ENCODE measurements at places on chromosomes 16 and 17.

GRCh38 chr16:46932802-46933201, 40.7 kb downstream of the DNAJA2 start:
- DNase-seq, result no peak

GRCh38 chr17:82007495-82008257, 15.0 kb downstream of the CENPX start:
- DNase-seq, result no peak

DNA sequence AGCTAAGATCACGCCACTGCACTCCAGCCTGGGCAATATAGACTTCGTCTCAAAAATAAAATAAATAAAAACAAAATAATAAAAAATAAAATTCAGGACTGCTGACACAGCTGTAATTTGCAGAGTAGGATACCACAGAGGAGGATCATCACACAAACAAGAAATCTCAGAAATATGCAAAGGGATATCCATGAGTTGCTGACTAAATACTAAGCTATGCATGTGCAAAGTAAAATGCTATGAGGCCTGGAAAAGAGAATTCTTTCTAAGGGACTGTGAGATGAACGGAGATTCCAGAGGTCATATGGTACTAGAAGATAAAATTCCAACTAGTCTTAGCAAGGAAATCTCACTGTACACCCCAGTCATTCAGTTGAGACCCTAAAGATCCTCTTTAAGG, 74.8 kb downstream of the SLC39A11 start:
- no peak for DNase-seq

DNA sequence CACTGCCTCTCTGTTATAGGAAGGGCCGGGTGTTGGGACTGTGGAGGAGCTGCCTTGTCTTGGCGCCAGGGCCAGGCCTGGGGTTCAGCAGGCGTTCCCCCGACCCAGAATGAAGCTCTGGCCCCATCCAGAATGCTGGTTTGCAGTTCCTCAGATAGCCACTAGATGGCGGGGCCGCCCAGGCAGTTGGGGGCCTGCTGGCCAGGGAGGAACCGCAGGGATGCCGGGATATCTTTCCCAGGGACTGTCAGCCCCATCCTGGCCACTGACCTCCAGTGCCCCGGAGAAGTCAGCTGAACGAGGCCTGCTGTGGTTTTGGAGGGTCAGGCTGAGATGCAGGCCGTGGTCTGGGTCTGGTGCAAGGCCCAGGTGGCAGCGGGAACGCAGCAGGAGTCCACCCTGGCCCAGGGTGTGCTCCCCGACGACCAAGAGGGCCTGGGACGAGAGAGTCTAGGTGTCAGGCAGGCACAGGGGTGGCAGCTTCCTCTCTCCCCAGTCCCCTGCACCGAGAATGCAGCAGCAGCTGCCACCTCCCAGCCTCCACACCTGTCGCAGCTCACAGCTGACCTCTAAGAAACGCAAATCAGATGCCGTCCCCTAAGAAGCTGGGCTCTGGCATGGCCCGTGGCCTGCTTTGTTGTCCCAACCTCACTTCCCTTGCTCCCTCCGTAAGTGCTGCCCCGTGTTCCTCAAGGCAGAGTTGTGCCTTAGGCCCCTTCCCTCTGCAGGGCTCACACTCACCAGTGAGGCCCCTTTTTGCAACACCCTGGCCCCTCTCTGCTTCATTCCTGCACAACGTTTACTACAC, 51.2 kb downstream of the RMI2 start:
- peak; percentile 57 for DNase-seq

GRCh38 chr17:59456428-59456827, 109.0 kb upstream of the DHX40 start:
- DNase-seq, result no peak

DNA sequence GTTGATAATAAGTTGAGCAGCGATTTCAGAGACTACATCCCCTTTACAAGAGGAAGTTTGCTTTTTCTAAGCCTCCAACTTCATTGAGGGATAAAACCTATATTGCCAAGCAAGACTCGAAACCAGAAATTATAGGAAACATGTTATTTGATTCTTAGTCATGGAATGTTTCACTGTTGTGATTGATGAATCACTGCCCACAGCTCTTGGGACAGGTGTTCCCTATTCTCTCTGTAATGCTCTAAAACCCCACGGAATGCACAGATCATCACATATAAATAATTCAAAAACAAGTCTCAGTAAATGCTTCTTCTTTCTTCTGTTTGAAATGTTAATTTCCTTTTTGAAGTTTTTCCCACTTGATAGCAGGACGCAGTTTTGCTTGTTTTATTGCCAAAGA, 809.5 kb upstream of the GOT2 start:
- no peak for DNase-seq

- DNase-seq, result no peak
Measured at GRCh38 chr17:69335058-69335457, 8.1 kb upstream of the ABCA5 start.

- no peak for DNase-seq
Measured at GRCh38 chr16:3938471-3938842, 57.9 kb upstream of the CREBBP start.

GRCh38 chr16:46996391-46996790, 22.9 kb upstream of the DNAJA2 start:
- DNase-seq, result no peak

- no peak for DNase-seq
Measured at GRCh38 chr17:16314859-16315258, 38.4 kb downstream of the CENPV start.

GRCh38 chr16:2460391-2460713, 443 bp downstream of the TEDC2 start:
- DNase-seq, result no peak

- no peak for DNase-seq
Measured at GRCh38 chr17:41144846-41145245, 4.5 kb upstream of the KRTAP4-6 start.

DNA sequence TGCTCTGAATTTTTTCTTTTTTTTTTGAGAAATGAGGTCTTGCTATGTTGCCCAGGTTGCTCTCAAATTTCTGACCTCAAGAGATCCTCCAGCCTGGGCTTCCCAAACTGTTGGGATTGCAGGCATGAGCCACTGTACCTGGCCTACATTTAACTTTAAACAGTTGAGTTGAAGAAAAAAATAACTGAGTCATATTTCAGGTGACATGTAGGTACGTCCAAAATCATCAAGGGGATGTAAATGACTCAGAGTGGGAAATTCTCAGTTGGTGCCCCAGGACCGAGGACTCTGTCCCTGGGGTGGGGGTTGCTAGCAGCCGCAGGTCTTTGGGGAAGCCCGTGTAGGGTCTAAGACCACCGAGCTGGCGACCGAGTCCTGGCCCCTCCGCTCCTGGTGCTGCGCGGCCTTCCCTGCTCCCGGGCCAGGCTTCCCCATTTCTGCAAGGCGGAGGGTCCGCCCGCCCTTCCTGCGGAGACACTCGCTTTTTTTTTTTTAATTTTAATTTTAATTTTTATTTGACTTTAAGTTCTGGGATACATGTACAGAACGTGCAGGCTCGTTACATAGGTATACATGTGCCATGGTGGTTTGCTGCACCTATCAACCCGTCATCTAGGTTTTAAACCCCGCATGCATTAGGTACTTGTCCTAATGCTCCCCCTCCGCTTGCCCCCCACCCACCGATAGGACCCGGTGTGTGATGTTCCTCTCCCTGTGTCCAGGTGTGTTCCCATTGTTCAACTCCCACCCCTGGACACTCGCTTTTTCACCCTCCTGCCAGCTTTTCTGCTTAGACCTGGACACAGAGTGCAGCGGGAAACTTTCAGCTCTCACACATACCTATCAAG, 12.7 kb upstream of the N4BP1 start:
- no peak for DNase-seq

DNA sequence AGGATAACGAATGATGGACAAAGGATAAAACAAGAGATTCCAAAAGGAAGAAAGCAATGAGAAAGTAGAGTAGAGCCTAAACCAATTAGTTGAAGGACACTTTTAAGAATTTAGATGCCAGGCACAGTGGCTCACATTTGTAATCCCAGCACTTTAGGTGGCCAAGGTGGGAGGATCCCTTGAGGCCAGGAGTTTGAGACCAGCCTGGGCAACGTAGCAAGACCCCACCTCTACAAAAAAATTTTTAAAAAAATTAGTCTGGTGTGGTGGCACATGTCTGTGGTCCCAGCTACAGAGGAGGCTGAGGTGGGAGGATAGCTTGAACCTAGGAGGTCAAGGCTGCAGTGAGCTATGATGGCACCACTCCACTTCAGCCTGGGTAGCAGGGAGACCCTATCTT, 20.0 kb downstream of the ABCA10 start:
- DNase-seq, result no peak

GRCh38 chr17:5286846-5287245, 4.8 kb downstream of the RABEP1 start:
- no peak for DNase-seq

- DNase-seq, result no peak
Measured at GRCh38 chr17:72432881-72433280, 312.1 kb downstream of the SOX9 start.

DNA sequence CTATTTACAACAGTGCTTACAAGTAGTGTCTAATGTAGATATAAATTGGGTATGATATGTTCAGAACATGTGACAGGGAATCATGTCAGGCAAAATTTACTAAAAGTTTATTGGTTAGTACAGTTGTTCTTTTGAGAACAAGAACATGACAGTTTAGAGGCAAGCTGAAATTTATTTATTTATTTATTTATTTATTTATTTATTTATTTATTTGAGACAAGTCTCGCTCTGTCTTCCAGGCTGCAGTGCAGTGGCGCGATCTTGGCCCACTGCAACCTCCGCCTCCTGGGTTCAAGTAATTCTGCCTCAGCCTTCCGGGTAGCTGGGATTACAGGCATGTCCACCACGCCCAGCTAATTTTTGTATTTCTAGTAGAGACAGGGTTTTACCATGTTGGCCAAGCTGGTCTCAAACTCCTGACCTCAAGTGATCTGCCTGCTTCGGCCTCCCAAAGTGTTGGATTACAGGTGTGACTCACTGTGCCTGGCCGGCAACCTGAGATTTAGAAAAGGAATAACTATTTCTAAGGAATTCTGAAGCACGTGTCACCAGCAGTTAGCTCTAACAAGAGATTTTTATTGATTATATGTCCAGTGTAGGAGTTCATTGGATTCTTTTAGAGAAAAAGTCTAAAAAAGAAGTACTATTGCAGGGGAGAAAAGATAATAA, 24.9 kb downstream of the MRTFB start:
- DNase-seq, result no peak

DNA sequence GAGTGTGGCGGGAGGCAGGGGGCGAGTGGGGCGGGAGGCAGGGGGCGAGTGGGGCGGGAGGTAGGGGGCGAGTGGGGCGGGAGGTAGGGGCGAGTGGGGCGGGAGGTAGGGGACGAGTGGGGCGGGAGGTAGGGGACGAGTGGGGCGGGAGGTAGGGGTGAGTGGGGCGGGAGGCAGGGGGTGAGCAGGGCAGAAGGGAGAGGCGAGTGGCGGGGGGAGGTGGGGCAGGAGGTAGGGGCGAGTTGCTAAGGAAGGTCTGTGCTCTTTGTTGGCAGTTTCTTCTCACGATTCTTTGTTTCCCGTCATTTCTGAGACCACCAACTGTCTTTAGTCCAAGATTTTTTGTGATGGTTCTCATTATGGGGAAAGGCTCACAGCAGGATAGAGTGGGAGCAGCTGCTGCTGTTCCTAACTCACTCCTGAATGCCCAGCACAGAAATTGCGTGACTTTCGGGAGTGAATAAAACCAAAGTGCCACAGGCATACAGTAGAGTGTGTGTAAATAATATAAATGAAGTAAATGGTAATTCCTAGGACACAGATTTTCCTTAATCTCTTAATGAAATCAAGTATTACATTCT, 44.7 kb downstream of the COG7 start:
- no peak for DNase-seq

DNA sequence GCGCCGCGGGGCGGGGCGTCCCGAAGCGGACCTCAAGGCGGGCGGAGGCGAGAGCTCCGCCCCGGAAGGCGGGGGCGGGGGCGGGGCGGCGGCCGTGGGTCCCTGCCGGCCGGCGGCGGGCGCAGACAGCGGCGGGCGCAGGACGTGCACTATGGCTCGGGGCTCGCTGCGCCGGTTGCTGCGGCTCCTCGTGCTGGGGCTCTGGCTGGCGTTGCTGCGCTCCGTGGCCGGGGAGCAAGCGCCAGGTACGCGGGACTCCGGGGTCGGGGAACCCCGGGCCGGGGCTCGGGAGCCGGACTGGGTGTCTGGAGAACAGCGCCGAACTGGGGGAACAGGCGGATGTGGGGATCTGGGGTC, at the start of gene TNFRSF12A:
TNFRSF12A (plus strand) TSS at position 122 of the 357 bp plus-strand sequence; CDS start at position 152, 30 bp downstream.
- DNase-seq, result peak; percentile 33

GRCh38 chr17:63946440-63947363, 14.6 kb upstream of the CD79B start:
- no peak for DNase-seq

GRCh38 chr17:21193031-21193430, 20.9 kb downstream of the TMEM11 start:
- no peak for DNase-seq

DNA sequence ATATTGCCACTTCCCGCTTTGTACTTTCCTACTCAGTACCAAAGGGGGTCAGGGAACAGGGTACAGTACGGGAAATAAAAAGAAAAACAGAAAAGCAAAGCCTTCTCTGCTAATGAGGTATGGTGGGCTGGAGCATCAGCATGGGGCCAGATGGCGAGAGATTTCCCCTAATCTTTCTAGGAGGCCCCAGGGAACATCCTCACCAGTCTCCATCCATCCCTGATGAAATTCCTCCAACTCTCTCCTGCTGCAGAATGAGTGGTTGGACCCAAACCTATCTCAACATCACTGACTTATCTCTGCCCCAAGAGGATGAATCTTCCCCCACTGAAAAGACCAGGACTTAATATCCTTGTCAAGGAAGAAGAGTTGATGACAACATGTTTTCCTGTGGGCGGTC, 185.6 kb downstream of the C16orf78 start:
- no peak for DNase-seq

- no peak for DNase-seq
Measured at GRCh38 chr17:46152423-46152822, 40.8 kb downstream of the KANSL1 start.

DNA sequence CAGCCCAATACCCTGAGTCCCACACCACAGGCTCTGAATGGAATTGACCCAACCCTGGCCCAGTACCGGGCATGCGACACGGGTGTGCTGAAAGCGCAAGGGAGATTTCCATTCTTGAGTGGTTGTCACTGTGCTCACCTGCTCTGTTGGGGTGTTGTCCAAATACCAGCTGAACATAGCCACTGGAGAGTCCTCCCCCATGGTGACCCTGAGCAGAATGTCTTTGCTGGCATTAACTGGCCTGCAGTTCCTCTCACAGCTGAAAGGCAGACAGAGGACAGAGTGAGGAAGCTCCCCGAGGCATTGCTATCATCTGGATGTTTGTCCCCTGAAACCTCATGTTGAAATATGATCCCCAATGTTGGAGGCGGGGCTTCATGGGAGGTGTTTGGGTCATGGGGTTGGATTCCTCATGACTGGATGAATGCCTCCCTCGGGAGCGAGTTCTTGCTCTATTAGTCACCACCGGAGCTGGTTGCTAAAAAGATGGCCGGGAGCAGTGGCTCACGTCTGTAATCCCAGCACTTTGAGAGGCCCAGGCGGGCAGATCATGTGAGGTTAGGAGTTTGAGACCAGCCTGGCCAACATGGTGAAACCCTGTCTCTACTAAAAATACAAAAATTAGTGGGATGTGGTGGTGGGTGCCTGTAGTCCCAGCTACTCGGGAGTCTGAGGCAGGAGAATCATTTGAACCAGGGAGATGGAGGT, 57.3 kb upstream of the BCO1 start:
- no peak for DNase-seq

- no peak for DNase-seq
Measured at GRCh38 chr16:11610121-11610505, 23.4 kb upstream of the LITAF start.

- DNase-seq, result no peak
Measured at GRCh38 chr16:84009282-84009681, 33.3 kb downstream of the SLC38A8 start.
